ENCODE measurements at places on chromosomes 6 and 20.

GRCh38 chr6:113184736-113185135 is 672.4 kb upstream of the MARCKS start:
- DNase-seq, result no peak

DNA sequence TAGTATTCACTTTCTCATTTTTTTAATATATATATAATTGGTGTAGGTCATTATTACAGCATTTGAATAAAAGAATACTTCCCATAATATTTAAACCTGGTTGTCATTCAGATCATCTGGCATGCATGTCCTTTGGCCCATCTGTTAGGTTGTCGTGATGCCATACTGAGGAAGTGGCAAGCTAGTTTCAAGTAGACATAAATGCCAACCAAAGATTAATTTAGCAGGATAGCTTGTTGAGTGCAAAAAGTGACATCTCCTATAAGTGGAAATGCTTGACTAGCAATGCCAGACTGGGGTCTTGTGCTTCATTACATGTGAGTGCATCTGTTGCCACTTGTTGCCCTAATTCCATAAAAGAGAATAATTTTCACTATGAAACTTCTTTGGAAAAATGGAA is 1044.7 kb downstream of the GRIK2 start:
- DNase-seq, result no peak

GRCh38 chr6:109531446-109531845 is 48.4 kb upstream of the ZBTB24 start:
- no peak for DNase-seq

GRCh38 chr6:34108176-34108575 is 37.7 kb downstream of the GRM4 start:
- DNase-seq, result no peak

GRCh38 chr20:55211481-55211880 is 736.1 kb downstream of the DOK5 start:
- DNase-seq, result no peak

- peak; percentile 15 for DNase-seq
Observed at GRCh38 chr6:138107752-138108592, 753 bp upstream of the PERP start.

GRCh38 chr6:2186516-2186915 is 58.9 kb downstream of the GMDS start:
- DNase-seq, result no peak

- DNase-seq, result no peak
Observed at GRCh38 chr6:104521176-104521575, 338.5 kb downstream of the HACE1 start.

DNA sequence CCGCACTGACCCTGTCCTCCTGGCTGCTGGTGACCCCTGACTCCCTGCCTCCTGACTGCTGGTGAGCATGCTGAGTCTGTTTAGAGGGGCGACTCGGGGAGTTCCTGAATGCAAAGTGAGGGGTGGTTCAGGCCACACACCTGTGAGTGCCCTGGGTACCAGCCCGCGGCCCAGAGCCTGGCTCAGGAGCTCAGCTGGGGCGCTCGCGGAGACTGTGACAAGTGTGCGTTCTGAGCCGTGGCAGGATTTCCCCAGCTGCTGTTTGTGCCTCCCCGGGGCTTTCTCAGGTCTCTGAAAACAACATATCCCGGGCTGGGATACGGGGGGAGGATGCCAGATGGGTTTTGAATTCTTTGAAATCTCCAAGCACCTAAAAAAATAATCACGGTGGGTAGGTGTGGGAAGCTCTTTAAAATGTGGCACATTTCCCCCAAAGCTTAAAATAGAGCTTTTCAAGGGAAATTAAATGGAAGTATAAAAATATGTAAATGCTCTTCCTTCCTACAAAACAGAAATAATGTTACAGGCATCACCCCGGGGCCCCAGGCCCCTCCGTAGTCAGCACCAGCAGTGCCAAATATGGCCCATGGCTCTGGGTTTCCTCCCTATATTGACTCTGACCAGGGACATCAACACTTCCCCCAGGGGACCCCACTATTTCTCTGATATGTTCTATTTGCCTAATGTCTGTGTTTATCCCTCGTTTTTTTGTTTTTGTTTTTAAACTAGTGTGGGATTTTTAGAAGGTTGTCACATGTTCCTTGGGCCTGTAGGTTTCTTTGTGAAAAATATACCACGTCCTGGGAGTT is 49.9 kb upstream of the TAGAP start:
- DNase-seq, result peak; percentile 59

DNA sequence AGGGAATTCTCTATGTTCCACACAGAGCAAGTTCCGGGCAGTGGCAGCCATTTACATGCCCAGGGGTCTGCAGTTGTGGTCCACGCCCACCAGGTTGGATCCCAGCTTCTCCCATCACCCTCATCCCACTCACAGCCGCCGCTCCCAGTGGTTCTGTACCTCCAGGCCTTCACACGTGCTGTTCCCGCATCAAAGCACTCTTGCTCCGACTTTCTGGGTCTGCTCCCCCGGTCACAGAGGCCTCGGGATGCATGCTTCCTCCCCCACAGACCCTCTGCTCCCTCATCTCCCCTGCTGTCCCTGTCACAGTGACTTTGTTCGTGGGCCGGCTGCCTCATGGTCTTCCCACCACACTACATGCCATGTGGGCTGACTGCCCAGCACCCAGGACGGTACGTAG is 332.5 kb downstream of the TAF4 start:
- DNase-seq, result no peak

DNA sequence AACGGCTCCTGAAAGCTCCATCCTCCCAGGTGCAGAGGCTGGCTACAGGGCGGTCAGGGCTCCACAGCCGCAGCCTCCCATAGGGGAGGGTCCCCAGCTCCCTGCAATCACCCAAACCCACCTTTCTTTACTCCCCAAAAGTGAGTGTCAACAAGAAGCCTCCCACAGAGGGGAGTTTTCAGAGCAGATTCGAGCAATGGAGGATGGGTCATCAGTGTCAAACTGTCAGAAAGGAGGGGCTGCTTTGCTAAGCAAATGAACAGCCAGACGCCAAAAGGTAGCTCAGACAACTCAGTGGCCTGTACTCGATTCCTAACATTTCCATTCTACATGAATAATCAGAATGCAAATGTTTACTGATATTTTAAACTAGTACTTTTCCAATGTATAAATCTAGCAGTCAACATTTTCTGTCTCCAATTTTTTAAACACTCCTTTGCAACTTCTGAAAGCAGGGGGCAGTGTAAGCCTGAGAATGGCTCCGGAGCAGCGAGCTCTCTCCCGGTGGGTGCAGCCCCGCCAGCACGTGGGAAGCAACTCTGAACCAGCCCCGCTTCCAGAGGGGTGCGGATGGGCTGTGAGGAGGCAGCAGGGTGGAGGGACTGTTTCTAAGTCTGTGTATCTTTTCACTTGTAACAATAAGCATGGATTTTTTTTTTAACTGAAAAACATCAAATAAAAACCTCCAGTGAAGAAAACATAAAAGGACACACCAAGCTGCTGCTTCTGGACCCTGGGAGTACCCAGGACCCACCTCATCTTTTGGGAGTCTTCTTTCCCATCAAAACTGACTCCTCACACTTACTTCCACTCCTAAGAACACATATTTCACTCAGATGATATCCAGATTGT is 54.9 kb downstream of the TAF4 start:
- DNase-seq, result peak; percentile 76

DNA sequence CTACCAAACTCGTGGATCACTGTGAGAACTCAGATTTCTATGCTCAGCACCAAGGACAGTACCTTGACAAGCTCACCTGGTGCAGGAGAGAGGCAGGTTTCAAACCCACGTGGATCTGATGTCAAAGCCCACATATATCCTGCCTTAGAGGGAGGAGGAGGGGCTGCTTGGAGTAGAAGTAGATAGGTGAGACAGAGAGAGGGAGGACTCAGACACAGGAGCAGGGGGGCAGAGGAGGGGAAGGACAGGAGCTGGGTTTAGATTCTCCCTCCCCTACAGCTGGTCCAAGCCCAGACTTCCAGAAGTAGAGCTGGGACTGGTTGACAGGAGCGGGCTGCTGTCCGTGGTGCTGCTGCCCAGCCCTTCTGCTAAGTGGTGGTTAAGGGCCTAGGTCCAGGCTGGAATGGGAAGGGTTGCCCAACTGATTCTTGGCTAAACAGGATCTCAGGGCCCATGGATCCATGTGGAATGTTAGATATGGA is 77.5 kb downstream of the CDH22 start:
- no peak for DNase-seq

DNA sequence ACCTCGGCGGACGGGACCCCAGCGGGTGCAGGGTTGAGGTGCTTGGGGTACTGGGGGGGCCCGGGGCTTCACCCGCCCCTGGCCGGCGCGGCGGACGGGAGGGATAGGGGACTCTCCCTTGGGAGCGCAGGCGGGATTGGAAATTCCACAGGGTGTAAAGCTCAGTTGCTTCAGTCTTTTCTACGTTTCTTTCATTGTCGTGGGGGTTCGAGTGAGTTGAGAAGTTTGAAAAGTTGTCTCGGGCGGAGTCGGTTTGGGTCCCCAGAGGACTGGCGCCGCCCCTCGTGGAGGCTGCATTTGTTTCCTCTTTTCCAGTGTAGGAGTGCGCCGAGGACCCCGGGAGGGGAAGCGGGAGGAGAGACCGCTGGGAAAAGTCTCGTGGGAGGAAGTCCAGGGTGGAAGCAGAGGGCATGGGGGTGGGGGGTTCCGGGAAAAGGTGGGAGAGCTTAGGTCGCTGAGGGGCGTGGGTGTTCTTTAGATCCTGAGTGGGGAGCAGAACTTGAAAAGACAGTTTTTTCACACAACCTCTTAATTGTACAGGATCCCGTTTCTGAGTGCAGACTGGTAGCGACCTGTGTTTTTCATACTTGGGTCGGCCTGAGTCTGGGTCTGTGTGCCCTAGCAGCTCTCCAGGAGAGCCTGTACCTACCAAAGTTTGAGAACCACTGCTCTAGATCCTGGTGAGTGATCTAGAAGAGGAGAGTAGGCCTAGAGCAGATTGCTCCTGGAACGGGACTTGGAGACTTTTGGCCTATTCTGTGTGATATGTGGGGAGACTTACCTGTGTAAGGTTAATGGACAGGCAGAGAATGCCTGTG is 495 bp downstream of the FAM83B start:
- DNase-seq, result no peak

- no peak for DNase-seq
Observed at GRCh38 chr20:24106801-24107445, 118.3 kb upstream of the GGTLC1 start.

DNA sequence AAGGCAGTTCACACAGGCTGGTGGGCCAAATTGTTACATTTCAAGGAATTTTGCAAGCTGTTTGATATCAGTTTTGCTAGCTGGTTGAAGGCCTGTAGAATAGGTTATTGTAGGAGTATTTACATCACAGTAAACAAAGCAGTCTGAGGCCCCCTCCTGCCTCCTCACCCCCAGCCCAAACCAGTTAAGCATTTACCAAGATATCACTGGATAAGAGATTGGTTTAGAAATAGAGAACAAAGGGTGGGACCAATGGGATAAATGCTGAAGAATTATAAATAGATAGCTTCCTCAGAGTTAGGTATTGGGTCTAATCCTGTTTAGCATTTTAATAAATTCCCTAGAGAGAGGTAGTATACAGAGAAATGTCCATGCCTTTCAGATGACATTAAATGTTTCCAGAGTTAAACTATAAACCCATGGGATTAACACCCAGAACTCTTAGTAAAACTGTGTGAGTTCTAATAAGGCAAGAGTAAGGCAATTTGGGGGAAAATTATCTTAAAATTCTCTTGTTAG is 2.3 kb upstream of the PHACTR2 start:
- no peak for DNase-seq

- no peak for DNase-seq
Observed at GRCh38 chr6:104548297-104548696, 311.4 kb downstream of the HACE1 start.

GRCh38 chr6:121319112-121319553 is 15.1 kb downstream of the TBC1D32 start:
- no peak for DNase-seq

DNA sequence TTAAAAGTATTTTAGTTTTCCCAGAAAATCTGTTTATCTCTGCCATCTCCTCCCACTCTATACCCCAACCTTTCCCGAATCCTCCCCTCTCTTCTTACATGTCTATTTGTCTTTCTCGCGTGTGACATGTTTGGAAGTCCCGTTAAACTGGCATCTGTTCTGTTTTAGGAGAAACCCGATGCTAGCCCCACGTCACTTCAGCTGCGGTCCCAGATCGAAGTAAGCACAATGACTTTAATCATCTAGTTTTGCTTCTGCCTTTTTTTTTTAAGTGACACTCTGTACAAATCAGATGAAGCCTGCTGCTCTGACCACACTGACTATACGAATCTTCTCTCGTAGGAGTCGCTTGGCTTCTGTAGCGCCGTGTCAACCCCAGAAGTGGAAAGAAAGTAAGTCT is 97.4 kb downstream of the SASH1 start:
- DNase-seq, result no peak

DNA sequence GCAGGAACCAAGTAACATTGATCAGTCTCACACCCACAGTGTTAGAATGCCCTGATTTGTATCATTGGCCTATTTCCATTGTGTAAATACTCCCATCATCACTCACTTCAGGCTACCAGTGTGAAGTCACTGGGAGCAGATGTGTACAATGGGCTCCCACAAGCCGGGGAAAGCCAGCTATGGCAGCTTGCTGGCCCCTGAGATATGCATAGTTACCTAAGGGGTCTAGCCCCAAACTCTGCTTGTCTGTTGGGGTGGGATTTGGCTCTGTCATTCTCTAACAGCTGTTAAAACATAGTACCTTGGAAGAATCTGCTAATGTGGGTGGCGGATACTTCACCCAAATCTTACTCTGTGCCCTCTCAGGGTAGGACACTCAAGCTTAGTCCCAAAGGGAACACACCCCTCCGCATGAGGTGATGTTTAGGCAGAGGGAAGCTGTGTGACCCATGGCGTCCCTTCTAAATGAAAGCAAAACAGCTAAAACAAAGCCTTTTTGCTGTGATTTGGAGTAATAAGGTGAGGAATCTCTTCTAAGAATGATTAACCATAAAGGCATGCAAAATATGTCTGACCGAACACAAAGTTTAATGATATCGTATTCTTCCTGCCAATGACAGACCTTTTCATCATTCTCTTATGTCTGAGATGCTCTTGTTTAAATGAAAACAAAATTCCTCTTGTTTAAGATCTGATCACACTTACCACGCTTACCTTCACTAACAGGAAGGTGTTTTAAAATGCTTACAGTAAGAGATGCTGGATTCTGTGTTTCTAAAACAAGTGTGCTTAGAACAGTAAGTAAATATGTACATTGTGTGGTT is 45.9 kb upstream of the PXDC1 start:
- no peak for DNase-seq

Measured in CD4-positive, alpha-beta T cell treated with Interleukin-6 for 4 hours (primary cell).